Stimulated activated CD8-positive, alpha-beta memory T cell treated with anti-CD3 and anti-CD28 coated beads, Interleukin-7, amount 100 ng/mL, for 4 hours (primary cell): ENCODE measurements at places on chromosomes 12 and 14.
A peak's percentile ranks its signal among the peaks of the same experiment; 100 is the strongest.

DNA sequence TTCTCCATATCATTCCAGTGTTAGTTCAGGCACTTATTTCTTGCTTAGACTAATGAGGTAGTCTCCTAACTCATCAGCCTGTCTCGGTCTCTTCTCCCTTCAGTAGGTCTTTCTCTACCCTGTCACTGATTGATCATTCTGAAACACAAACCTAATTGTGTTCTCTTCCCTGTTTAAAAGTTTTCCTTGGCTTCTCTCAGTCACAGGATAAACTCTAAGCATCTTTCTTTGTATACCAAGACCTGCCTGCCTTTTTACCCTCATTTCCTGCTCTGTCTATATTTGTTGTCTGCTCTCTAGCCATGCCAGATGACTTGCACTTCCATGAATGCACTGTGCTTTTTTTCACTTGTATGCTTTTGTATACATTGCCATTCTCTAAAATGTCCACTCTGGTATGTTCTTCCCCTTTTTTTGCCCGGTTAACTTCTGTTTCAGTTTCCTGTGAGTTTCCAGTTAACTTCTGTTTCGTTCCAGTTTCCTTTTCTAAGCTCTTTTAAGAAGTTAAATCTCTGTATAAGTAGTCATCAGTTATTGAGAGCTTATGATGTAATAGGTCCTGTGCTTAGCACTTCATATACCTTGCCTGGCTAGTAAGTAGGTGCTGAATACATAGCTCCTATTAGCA is 12.8 kb downstream of the DIP2B start:
- no peak for DNase-seq

GRCh38 chr12:68154779-68155178 is 4.8 kb downstream of the IFNG start:
- DNase-seq = no peak

GRCh38 chr14:24145690-24146452 is 539 bp downstream of the PSME2 start:
- DNase-seq = no peak

DNA sequence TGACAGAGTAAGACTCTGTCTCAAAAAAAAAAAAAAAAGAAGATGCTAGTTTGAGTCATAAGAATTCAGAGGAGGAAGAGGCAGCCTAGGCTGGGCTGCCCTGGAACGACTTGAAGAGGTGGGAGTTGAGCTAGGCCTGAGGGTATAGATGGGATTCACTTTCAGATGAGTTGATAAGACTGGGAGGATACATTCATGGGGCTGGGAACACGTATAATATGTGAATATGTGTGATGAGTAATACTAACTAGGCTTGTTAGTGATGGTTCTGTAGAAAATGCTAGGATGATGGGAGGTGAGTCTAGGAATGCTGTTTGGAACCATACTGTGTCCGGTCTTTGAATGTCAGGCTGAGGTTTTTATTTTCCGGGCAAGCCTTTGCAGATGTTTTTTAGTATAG is 9.0 kb downstream of the PLEKHA5 start:
- no peak for DNase-seq

DNA sequence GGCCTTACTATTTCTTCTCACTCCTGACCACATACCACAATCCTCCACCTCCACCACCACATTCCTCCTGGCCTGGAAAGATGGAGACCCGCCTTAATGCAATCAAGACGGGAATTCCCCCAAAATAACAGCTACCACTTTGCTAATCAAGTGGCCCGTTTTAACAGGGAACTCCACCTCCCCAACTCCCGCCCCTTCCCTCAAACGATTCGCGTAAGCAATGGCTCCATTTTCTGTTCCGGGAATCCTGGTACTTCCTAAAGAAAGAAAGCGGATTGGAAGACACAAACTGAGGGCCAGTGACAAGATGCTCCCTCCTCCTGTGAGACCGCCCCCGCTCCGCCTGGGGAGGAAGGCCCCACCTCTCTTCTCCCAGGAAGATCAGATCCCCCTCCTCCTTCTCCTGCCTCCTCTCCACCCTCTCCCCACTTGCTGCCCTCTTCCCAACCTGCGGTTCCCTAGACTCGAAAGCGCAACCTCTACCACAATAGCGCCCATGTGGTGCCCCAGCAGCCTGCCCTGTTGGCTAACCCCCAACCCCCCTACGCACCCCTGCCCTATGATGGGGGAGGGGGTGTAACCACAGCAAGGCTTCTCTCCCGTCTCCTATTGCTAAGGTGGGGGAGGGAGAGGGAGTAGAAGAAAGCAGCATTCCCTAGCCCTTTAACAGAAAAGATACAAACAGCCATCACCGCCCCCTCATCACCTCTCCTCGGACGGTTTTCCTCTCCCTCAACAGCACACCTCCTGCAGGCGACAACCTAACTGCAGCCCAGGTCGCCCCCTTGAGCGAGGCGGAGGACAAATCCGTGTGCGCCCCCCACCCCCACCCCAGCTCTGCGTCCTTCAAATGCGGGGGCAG is 777 bp downstream of the ARF3 start:
- peak; percentile 23 for DNase-seq

DNA sequence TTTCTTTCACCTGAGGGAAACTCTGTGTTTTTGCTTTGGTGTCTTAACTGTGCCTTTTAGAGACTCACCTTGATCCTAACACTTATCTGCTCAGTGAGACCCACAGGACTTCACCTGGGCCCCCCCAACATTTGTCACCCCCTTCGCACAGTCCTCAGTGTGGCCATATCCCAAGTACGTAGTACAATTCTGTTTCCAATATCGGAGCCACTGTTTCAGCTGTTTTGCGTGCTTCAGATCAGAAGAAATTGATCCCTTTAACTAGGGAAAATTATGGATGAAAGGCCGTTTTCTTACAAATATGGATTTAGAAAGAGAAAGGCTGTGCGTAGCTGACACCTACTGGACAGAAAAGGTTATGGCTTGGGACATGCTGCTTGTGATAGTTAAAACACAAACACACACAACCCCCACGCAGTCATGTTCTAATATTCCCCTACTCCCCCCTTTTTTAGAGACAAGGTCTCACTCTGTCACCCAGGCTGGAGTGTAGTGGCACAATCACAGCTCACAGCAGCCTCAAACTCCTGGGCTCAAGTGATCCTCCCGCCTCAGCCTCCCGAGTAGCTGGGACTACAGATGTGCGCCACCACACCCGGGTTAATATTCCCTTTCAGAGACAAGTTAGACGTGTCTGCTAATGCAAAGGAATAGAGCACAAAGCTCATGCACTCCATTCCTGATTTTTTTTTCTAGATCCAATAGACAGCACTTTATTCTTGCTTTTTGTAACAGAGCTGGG is 3.6 kb upstream of the SLC7A8 start:
- DNase-seq = no peak
